Kasumi-1 (cell line): ENCODE measurements at places on chromosomes 11 and 22.

DNA sequence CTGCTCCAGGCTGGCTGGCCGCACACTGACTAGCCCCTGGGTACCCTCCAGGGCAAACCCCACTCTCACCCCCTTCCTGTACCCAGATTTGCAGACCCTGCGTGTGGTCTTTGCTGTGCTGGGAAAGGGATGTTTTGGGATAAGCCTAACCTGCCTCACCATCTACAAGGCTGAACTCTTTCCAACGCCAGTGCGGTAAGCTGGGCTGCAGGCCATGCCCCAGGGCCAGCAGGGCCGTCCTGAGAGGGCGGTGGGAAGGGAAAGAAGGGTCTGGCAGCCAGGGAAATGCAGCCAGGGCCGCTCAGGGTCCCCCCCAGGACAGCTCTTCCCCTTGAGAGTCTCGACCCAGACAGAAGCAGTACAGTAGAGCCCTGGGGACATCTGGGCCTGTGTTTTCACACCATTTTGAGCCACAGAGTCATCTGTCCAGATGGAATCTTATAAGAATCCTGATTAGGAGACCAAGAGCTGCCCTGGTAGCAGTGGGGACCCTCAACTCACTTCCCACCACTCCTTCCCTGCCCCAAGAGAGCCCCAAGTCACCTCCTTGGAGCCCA is 22.4 kb upstream of the SLC22A12 start:
- no peak for DNase-seq

DNA sequence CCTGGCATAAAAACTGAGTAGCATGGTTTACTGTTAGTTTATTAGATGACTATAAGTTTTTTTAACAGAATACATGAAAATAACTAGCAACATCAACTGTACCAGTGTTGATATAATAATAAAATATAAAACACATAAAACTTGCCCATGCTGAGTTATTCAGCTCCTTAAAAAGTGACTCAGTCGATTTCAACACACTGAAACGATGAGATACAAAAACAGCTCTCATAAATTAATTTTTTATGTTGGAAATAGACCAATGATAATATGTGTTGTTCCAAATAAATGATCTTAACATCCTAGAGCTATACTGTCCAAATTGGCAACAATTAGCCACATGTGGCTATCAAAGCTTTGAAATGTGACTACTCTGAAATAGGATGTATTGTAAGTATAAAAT is 15.9 kb downstream of the PDGFD start:
- DNase-seq = no peak

DNA sequence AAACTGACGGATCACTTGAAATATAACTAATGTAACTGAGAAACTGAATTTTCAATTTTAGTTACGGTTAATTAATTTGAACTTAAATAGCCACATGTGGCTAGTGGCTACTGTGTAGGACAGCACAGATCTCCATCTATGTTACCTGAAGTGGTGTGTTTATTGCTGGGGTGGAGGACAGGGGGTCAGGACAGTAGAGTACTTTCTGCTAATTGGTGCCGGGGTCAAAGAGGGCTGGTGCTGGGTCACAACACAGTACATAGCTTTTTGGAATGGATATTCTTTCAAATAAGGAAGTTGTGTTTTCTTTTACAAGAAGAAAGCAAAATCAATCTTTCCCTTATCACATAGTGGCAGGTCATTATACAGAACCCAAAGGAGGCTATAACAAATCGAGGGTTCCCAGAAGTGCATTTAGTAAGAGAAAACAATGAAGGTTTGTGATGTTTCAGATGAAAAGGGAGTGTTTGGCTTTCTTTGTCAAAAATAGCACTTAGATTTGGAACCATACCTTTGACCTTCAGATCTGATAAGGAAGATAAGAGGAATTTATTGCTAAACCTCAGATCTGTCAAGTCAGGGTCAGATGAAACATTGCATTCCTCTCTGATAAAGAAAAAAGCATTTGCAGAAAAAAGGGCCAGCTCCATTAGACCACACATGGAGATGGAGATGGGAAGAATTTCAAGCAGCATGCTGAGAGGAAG is 384.5 kb downstream of the AASDHPPT start:
- DNase-seq = no peak

GRCh38 chr11:3046190-3046589 is 11.0 kb downstream of the CARS1 start:
- DNase-seq = no peak

GRCh38 chr22:21051145-21051830 is 5.5 kb downstream of the LRRC74B start:
- no peak for DNase-seq

DNA sequence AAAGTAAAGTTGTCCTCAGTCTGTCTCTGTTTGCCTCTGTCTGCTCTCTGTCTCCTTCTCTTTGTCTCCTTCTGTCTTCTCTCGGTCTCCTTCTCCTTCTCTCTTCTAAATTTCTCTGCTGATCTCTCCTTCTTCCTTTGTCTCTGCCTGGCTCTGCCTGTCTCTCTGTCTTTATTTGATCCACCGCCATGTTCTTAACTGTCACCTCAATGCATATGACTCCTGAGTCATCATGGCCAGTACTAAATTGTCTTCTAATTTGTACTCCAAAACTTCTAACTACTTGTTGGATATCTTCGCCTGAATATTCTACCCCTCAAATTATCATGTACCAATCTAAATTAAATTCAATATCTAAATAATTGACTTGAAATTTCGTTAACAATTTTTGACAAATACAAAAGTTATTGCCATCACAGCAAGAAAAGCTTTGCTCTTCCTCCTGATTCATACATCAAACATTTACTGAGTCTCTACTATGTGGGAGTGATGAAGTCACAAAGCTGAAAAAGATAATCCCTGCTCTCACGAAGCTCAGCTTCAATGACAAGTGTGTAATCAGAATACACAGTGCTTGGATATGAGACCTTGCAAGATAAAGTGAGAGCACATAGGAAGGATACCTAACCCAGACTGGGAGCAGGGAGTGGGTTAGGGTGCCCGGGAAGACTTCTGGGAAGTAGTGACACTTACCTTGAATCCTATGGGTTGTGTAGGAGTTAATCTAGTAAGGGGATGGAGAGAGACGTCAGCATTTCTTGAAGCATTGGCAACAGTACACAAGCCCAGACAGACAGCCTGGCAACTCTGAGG is 193.0 kb downstream of the MAML2 start:
- DNase-seq = no peak

GRCh38 chr22:40043081-40043480 is 48.3 kb downstream of the FAM83F start:
- no peak for DNase-seq

- DNase-seq = no peak
Measured at GRCh38 chr22:41226723-41227655, 13.7 kb downstream of the CHADL start.

DNA sequence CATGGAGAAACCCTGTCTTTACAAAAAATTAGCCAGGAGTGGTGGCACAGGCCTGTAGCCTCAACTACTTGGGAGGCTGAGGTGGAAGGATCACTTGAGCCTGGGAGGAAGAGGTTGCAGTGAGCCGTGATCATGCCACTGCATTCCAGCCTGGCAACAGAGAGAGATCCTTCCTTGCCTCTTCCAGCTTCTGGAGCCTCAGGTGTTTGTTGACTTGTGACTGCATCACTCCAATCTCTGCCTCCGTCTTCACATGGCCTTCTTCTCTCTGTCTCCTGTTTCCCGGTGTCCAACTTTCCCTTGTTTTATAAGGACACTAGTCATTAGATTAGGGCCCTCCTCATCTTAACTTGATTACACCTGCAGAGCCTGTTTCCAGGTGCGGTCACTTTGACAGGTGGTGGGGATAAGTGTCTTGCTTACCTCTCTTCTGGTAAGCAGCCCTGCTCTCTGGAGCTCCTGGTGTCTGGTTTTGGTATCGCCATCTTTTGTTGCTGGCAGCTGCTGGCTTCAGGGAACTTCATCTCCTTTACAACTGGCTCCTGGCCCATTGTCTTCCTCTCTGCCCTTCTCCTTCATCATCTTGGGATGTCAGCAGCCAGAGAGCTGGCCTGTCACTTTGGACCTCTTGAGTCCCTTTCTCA is 8.2 kb upstream of the USP2 start:
- DNase-seq = no peak
